Stimulated activated CD8-positive, alpha-beta memory T cell treated with anti-CD3 and anti-CD28 coated beads, Interleukin-7, amount 100 ng/mL, for 1 hour (primary cell): ENCODE measurements at places on chromosomes 7 and 10.

GRCh38 chr7:96100737-96101136 lies 221.2 kb downstream of the SLC25A13 start:
- no peak for DNase-seq

DNA sequence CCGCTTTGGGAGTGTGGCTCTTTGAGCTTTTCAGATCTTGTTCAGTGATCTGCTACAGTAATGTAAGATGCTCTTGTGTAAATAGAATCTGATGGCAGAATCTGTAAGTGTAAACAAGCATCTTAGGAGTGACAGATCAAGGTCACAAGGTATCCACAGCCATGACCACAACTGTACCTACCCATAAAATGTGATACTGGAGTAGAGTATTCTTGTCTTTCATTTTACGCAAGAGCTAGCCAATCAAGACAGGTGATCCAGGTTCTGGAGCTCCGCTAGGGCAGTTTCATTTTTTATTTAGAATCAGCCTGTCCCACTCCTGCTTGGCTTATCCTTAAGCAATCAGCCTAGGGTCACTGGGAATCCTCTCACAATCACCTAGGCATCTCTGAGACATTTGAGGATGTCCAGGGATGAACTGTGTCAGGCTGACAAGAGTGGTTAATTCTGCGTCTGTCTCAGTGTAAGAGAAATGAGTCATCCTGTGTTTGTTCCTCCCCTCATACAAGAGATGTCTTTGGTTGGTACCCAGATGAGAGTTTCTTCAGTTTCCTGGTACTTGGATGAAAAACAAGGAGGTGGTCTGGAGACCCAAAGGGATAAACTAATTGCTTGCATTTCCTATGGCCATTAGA lies 13.6 kb downstream of the ZNF138 start:
- DNase-seq: no peak

DNA sequence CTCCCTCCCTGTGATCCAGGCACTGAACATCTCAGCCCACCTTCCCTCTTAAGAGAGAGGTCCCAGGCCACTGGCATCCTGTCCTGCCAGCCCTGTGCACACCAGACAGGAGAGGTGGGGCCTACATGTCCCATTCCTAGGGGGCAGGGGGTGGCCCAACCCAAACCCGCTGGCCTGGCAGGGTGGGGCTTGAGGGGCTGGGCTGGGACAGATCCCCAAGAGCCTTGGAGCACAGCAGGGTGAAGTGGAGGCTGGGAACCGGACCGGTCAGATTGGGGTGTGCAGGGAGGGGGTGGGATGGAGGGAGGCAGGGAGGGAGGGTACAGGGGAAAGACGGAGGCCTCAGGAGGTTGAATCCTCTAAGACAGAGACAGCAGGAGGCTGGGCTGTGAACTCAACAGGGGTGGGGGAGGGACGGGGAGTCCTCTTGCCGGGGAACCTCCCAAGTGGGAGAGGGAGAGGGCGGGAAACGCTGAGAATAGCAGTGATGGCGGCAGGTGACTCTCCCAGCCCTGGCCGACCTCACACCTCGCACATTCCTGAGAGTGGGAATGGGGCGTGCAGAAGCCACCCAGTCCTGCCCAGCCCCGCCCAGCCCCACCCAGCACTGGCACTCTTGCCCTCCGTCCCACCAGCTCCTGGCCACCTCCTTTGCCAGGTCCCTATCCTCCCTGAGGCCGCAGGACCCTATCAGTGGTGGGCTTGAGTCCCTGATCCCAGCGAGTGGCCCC lies 6.7 kb downstream of the TSC22D4 start:
- no peak for DNase-seq

GRCh38 chr7:4775250-4775847 lies at the start of gene AP5Z1:
Gene AP5Z1, plus strand, starts transcription at chr7:4775623. Its CDS starts 93 bp downstream, at chr7:4775716.
- DNase-seq: peak; percentile 87

GRCh38 chr7:18429547-18429946 lies 66.0 kb upstream of the HDAC9 start:
- DNase-seq: no peak

DNA sequence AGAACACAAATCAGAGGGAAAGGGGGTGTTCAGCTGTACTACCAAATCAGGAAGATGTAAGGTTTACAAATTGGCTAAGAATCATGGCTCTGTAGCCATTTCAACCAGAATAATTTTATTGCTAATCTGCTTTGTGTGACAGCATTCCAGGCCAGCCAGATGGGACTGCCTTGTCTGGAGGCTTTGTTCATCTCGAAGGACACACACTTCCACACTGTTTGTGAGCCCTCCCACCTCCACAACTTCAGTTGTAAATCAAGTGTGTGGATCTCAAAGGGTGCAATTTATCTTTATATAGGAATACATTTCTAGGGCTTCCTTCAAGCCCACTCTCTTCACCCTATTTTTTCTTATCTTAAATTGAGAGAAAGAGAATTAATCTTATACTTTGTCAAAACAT lies 6.9 kb upstream of the OIT3 start:
- no peak for DNase-seq

GRCh38 chr7:29282819-29283414 lies 88.3 kb downstream of the CHN2 start:
- DNase-seq: no peak

- no peak for DNase-seq
Observed at GRCh38 chr10:78420946-78421735, 387.5 kb downstream of the RPS24 start.

GRCh38 chr7:91435381-91436059 lies 171.3 kb downstream of the FZD1 start:
- no peak for DNase-seq

DNA sequence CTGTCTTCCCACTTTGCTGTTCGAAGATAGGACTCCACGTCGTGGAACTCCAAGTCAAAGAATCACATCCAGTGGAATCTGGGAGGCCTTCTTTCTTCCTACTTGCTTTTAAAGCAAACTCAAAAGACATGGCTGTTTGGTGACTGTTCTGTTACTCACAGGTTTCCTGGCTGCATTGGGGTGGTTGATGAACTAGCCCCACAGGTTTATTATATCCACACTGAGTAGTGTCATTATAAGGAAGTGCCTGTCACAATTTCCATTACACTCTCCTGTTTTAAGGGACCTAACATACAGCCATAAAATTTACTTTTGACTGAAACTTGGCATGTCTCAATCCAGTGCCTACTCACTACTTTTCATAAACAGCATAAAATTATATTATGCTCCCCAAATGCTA lies 287.3 kb upstream of the SP4 start:
- DNase-seq: no peak

DNA sequence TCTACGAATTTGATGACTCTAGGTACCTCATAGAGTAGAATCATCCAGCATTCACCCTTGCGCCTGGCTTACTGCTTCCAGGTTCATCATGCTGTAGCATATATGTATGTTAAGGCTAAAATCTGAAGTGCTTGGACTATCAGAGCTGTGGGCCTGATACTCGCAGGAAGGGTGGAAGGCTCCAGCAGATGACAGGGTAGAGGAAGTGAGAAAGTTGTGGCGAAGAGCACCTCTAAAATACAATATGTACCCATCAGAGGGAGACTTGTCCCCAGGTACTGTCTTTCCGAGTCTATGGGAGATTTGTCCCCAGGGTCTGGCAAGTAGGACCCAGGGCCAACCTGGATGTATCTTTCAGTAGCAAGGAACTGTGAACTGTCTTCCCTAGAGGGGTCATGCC lies 48.1 kb upstream of the PLEKHA1 start:
- DNase-seq: no peak

- DNase-seq: no peak
Observed at GRCh38 chr7:2523941-2524807, 4.6 kb downstream of the LFNG start.

GRCh38 chr10:3292636-3293035 lies 120.1 kb upstream of the PITRM1 start:
- no peak for DNase-seq

- DNase-seq: no peak
Observed at GRCh38 chr10:58785354-58785753, 272.7 kb downstream of the BICC1 start.

DNA sequence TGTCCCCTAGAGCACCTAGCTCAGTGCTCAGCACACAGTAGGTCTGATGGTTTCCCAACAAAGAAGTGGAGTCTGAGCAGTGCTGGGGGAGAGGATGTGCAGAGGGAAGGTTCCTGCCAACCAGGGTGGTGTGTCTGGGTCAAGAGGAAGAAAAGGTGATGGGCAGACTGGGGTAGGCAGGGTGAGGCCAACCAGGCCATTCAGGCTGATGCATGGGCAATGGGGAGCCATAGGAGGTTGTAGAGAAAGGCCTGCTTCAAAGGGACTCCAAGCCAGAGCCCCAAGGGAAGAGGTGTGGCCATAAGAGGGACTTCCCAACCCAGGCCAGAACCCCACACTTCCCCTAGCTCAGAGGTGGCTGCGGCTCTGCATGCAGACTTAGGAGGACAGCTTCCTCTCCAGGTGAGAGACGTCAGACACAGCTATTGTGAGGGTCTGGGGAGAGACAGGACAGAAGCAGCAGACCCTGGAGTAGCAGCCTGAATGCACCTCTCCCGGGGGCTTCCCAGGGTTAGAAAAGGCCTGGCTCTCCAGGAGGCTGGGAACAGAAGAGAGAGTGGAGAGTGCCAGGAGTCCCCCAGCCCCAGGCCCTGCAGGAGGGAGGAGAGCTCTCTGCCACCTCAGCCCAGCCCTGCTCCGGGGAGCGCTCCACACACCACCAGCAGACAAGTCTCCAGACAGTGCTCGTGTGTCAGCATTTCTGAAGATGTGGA lies 87.4 kb upstream of the ZMIZ1 start:
- DNase-seq: no peak

- DNase-seq: peak; percentile 41
Observed at GRCh38 chr7:832167-832967, at the start of gene SUN1. Gene SUN1, plus strand, starts transcription at chr7:832476. Its CDS starts 49 bp downstream, at chr7:832525.

DNA sequence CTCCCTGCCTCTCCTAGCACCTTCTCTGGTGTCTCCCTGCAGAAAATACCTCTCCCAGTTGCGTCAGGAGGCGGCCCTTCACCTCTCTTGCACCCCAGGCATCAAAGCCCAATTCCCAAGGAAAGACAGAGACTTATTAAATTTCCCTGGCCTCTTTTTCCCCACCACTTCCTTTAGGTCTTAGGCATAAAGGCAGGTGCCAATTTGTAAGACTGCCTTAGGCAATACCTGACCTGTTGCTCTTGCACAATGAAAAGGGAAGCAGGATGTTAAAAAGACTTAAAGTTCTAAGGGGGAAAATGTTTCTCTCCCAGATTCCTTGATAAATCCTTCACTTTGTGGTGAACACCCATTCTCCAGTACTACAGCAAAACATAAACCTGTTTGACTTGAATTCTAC lies 186.7 kb downstream of the SLC25A13 start:
- no peak for DNase-seq

- no peak for DNase-seq
Observed at GRCh38 chr7:519484-520390, at the start of gene PDGFA. Gene PDGFA, minus strand, starts transcription at chr7:519846. Its CDS starts 845 bp downstream, at chr7:519001.

GRCh38 chr10:43809211-43809930 lies 160.7 kb upstream of the ZNF32 start:
- no peak for DNase-seq

- DNase-seq: no peak
Observed at GRCh38 chr7:131459256-131459655, 97.2 kb downstream of the PODXL start.

GRCh38 chr10:103506061-103506460 lies 12.6 kb downstream of the NEURL1 start:
- DNase-seq: no peak

DNA sequence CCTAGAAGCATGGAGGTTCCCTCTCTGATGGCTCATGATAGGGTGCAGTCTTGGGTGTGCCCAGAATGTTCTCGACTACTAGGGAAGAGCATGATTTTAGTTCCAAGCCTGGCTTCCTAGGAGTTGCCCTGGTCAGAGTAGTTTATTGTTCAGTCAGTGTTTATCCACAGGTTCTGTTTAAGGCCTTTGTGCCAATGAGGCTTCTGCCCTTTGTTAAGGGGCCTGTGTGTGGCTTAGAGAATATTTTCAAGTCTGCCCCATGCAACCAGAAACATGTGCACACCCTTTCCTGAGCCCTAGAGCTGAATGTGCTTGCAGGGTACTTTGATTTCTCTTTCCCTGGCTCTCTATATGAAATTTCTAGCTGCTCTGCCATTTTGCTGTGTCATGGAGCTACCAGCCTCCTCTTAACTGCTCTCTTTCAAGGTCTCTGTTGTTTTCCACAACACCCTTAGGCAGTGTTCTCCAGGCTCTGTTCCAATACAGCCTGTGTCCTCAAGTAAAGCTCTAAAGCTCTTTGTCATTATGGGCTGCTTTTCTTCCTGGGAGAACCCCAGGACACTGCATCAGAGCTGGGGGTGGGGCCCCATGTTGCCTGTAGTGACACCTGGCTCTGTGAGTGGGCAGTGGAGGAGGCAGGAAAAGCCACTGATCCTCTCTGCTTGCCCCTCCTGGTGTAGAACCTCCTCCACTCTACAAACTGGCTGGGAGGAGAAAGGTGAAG lies 34.1 kb upstream of the TSPAN33 start:
- no peak for DNase-seq

GRCh38 chr7:85714951-85715350 lies 528.1 kb upstream of the SEMA3D start:
- DNase-seq: no peak

DNA sequence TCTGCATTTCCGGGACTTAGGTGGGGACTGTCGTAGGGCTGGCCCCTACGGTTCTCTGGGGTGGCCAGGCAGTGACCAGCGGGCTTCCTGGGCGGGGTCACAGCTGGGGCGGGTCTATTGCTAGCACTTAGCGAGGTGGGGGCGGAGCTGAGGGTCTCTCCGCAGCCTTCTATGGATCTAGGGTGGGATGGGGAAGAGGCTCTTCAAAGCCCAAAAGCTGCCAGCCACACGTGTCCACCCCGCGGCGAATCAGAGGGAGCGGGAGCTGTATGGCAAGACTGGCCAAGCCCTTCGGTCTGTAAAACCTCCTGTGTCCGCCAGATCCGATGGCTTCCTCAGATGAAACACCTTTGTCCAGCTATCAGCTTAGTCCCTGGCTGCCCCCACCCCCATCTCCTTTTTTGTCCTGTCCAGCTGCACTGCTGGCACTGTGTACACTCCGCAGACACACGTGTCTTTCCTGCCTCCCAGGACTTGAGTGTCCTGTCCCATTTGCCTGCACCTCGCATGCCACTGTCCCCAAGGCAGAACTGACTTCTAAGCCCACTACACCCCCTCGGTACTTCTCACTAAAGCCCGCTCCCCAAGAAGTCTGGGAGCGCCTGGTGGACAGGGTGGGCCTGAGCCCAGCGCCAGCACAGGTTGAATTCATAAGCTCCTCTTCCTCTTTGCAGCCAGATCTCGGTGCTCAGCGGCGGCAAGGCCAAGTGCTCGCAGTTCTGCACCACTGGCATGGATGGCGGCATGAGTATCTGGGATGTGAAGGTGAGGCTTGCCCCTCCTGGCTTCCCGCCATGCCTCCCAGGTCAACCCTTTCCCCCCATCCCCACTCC lies 14.8 kb downstream of the PDAP1 start:
- no peak for DNase-seq

GRCh38 chr10:80552151-80552646 lies 14.5 kb downstream of the SH2D4B start:
- no peak for DNase-seq

DNA sequence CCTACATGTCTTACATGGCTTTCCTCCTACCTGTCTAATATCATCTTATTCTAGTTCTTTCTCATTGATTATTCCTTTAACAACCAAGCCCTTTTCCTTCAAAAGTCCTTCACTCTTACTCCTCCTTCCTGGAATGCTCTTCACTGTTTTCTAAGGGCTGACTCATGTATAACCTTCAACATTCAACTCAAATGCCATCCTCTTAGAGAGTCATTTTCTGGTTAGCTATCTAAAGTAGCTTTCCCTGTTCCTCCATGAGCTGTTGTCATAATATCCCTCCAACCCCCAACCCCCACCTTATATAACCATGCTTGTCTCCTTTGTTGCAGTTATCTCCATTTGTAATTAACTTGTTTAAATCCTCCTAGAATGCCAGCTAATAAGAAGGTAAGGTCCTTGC lies 286.8 kb downstream of the ADK start:
- DNase-seq: no peak
